Amniotic stem cell (primary cell): ENCODE measurements at places on chromosomes 6 and 20.

- DNase-seq, result no peak
These were observed 2.2 kb downstream of the APCDD1L start for GRCh38 chr20:58512808-58513552.

DNA sequence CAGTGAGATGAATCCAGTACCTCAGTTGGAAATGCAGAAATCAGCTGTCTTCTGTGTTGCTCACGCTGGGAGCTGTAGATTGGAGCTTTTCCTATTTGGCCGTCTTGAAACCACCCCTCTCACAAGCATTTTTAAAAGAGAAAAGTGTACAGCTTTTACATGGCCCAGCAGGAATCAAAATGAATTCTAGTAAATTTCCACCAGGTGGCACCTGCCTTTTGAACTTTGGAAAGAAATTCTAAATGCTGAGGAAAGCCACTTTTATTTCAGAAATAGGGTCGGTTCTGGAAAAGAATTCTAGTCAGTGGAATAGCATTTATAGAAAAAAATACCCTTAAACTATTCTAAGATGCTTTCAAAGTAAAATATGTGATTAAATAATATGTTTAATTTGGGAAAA lies 647.8 kb downstream of the CD109 start:
- no peak for DNase-seq

- no peak for DNase-seq
These were observed 183.5 kb upstream of the CST7 start for GRCh38 chr20:24765316-24766142.

- no peak for DNase-seq
These were observed 17.3 kb downstream of the NAA20 start for GRCh38 chr20:20034486-20034885.

GRCh38 chr6:83303426-83303825 lies 110.3 kb downstream of the RWDD2A start:
- no peak for DNase-seq

DNA sequence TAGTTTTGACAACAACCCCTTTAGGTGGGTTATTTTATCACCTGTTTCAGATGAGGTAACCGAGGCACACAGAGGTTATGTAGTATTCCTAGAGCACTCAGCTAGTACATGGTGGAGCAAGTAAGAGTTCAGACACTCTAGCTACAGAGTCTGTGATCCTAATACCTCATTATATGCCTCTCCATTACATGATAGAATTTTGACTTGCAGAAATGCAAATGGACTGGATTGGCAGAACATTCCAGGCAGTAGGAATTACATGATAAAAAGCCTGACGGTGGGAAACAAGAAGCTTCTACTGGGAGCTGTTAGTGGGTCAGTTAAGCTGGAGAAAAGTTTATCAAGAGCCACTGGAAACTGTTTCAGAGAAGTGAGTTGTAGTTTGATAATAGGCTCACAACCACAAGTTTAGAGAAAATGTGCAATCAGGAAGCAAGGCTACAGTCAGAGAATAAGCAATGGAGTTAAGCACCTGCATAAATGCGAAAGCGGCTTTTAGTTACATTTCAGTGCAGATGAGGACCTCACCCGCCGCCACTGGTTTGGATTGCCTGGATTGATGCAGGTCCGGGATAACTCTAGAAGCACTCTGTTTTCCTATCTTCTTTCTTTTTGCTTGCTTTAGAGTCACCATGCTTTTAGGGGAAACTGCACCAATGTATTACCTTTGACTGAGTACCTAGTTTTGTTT lies 34.7 kb upstream of the MYLK2 start:
- no peak for DNase-seq

DNA sequence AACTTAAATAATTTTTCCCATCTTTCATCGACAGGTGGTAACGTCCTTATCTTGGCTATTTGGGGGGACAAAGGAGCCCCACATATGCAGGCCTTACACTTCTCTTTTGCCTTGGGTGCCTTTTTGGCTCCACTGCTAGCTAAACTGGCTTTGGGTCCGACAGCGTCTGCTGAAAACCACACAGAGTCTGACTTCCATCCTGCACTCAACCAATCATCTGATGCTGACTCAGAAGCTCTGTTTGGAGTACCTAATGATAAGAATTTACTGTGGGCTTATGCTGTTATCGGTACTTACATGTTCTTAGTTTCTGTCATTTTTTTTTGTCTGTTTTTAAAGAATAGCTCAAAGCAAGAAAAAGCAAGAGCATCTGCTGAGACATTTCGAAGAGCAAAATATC lies 178.5 kb downstream of the SLC16A10 start:
- no peak for DNase-seq

GRCh38 chr6:52498538-52499017 lies 78.3 kb downstream of the TRAM2 start:
- DNase-seq, result no peak

DNA sequence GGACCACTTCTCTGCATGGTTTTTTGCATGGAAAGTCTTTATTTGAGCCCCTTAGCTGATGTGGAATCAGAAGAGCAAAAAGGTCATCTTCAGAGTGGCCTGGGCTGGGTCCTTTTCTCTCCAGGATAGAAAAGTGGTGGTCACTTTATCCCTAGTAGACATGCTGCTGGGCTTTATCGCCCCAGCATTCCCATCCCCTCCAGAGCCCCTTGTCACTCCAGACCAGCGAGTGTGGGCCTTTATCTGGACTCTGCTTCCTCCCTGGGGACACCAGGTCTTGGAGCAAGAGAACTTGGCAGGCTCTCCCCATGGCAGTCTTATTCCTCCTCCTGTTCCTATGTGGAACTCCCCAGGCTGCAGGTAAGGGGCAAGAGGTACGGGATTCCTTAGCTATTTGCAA lies at the start of gene LY6G6F:
LY6G6F (plus strand) TSS at position 268 of the 400 bp plus-strand sequence; CDS start at position 309, 41 bp downstream.
- no peak for DNase-seq

DNA sequence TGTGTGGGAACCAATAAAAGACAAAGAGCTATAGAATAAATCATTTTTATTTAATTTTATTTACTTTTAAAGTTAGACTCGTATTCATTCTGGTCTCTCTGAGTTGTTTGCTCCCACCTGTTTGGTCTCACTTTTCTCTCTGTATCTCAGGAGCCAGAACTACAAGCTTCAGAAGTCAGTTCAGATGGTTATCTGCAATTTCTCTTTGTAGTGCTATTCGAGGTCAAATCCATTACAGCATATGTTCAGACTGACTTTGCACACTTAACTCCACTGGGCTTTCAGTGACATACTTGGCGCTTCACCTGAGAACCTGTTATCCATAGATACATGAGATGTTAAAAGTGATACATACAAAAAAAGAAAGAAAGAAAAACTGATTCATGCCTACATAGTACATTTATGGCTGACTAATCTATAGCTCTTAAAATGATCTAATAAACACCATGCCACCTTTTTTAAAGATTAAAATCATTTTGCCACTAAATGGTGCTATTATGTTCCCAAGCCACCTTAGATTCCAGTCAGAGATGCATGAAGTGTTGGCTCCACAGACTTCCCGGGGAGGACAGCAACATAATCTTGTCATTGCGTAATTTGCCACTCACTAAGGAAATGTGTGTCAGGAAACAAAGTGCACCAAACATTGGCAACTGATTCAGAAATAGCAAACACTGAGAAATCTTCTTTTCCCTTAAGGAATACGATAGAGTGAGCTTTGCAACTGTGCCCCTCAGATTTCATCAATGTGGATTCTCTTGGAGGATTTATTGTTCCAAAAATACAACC lies 396.7 kb downstream of the HACE1 start:
- no peak for DNase-seq

GRCh38 chr6:70241031-70241430 lies 61.9 kb downstream of the COL9A1 start:
- DNase-seq, result no peak

DNA sequence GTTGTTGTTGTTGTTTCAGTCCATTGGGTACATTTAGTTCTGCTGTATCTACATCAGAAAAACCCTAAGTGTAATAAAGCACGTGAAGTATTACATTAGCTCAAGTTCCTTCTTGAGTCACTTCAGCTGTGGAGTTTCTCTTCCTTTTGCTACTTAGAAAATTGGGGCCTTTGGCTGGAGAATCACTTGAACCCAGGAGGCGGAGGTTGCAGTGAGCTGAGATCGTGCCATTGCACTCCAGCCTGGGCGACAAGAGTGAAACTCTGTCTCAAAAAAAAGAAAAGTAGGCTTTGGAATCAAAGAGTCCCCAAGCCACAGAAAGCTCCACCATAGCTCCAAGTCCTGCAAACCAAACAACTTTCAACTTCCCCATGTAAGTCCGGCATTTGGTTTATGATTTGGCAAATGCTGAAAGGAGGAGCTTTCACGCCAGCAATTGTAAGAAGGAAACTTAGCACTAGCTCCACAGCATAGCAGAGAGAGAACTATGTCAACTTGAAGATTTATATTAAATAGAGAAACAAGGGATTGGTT lies 56.5 kb upstream of the RNF144B start:
- DNase-seq, result no peak

- no peak for DNase-seq
These were observed 19.1 kb downstream of the SERINC1 start for GRCh38 chr6:122452509-122452908.

- peak; percentile 63 for DNase-seq
These were observed at the start of gene BLTP3A for GRCh38 chr6:34791701-34792604. TSS of gene BLTP3A (plus strand) at chr6:34792083. CDS start at chr6:34792251, 168 bp downstream.
